ENCODE measurements at places on chromosomes 6 and 20.

DNA sequence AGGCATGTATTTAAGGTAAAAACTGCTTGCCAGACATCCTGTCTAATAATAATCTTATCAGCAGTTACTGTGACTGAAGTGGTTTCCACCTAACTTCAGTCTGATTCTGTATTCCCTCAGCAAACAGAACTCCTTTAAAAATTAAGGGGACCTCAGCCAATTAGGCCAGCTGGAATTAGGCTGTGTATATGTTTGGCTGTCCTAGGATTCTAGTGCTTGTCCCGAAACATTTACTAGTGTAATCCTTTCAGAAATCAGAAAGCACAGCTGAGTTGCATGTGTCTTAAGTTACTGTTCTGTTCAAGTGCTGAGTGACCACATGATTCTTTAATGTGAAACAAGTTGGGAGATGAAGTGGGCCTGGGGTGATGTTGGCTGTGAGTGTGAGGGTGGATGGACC, 120.9 kb upstream of the SUPT3H start:
- no peak for DNase-seq

GRCh38 chr6:100099189-100100074, 105.4 kb upstream of the MCHR2 start:
- no peak for DNase-seq

GRCh38 chr6:138434925-138435324, 30.9 kb downstream of the HEBP2 start:
- no peak for DNase-seq

DNA sequence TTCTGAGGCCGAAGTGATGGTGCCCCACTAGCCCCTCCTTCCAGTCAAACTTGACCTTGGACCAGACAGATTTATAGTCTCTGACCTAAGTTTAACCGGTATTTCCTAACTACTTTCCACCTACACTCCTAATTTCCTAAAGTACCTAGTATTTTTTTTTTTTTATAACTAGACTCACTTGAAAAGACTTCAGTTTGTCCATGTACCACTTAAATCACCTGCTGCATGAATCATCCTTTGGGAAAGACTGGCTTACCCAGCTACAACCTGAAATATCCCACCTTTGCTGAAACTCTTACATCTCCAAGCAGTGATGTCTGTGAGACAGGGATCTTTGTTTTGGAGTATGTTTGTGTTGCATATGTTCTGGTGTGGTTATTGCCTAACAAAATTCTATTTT, 71.1 kb downstream of the ZDHHC14 start:
- DNase-seq, result no peak

GRCh38 chr6:105452924-105453756, 50.3 kb upstream of the PREP start:
- no peak for DNase-seq

DNA sequence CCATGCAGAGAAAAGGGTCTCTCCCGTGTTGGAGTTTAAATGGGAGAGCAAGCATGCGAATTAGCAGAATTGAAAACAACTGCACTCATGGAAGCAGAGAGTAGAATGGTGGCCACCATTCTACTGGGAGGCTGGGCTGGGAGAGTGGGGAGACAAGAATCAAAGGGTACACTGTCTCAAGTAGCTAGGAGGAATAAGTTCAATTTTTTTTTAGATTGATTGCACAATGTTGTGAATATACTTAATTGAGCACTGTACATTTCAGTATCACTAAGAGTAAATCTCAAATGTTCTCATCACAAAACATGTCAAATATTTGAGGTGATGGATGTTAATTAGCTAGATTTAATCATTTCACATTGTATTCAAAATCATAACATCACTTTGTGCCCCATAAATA, 34.6 kb upstream of the FAM50B start:
- DNase-seq, result no peak

- no peak for DNase-seq
Measured at GRCh38 chr20:43690943-43691598, 24.2 kb downstream of the MYBL2 start.

DNA sequence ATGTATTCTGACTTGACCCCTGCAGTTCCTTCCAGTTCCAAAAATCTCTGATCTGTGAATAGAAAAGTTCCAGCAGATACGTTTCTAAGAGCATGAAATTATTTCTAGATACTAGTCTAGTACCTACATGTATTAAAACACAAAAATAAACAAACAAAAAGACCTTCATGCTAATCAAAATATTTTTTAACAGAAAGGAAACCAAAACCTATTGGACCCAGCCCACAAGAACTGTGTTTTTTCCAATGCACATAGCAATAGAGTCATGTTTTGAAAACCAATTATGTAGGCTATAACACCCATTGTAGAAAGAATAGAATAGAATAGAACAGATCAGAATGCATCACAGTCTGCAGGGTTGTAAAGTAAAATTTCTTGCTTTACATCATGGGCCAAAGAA, 158.6 kb upstream of the TNFAIP3 start:
- DNase-seq, result no peak

- no peak for DNase-seq
Measured at GRCh38 chr6:128981716-128982115, 98.8 kb downstream of the LAMA2 start.

DNA sequence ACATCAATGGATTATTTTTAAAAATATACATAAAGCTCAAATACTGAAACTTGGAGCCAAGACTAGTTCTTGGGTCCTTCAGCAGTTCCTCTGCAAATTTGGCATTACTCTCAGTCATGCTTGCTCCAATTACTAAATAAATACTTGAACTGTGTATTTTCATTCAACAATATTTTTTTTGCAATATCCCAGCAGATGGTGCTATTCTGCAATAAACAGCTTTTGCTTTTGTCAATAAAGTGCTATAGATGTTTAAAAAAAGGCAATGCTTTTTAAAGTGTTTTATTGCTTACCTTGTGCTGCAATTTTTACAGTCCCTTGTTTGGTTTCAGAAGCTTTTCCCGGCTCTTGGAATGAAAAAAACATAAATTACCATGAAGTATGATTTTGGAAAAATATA, 243.4 kb downstream of the TRDN start:
- DNase-seq, result no peak

DNA sequence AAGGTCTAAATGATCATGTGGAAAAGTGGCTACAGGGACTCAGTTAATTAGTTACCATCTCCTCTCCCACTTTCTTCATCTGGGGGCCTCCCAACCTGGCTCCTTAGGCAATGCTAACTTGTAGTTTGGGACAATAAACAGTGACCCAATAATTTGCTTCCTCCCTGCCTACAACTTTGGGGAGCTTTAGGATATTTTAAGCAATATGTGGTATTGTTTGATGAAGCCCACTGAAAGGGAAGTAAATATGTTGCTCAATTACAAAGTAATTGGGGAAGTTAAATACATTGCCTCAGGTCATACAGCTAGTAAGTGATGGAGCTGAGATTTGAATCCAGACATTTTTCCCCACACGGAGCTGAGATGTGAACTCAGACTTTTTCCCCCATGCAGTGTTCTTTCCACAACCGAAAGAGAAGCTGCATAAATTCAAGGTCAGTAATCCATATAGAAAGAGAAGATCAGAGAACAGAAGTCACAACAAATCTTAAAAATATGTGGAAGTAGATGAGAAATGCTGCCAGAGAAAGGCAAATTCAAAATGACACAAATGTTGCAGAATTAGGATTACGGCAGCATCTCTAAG, 26.6 kb downstream of the ZHX3 start:
- no peak for DNase-seq

DNA sequence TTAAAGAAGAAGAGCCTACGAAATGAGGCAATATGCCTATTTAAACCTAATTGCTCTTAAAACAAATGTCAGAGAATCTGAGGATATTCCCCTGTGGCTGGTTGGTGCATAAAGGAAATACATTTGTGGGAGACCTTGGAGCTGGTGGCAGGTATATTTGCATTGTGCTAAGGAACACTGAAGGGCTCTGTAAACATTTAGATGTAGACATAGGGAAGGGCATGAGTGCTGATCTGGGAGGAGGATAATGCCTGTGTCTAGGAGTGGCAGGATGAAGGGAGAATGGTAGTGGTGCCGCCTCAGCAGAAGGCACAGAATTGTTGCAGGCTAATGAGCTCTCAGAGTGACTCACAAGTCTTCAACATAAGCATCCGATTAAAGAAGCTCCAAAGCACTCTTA, 85.8 kb downstream of the CD164 start:
- DNase-seq, result no peak

DNA sequence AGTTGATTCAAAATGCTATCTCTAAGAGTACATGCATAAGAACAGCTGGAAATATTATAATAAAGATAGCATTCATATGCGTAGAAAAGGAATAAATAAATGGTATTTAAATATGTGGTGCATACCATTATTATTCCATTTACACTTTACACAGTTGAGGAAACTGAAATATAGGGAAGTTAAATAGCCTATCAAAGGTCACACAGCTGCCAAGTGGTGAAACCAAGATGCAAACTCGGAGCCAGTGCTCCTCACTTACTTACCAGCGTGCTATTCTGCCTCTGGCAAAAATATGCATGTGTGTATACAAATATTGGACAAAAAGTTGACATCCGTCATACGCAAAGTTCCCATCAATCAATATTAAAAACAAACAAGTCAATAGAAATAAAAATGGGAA, 22.3 kb upstream of the ANKEF1 start:
- DNase-seq, result no peak

DNA sequence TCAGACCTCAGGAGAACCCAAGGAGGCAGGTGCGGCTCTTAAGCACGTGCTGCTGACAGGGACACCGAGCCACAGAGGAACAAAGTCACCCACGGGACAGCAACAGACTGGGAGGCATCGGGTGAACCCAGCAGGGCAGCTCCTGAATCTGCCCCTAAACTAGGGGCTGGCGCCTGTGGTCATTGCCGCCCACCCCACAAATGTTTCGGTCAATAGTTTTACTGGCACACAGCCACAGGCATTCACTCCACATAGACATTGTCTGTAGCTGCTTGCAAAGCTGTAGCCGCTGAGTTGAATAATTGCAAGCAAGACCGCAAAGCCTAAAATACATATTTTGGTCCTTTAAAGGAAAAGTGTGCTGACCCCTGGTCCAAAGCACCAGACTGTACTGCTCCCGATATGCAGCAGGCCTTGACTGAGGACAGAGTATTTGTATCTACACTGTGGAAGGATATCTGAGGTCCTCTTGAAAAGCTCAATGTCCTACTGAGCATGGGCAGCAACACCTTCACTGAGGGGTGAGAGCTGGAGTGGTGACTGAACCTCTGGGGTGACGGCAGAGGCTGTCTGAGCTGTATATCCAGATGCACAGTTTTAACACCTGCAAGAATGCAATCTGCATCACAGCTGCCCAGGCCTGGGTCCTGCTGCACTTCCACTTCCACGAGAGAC, 310.3 kb downstream of the THBS2 start:
- DNase-seq, result no peak

GRCh38 chr6:7172649-7173048, 64.9 kb downstream of the RREB1 start:
- no peak for DNase-seq

DNA sequence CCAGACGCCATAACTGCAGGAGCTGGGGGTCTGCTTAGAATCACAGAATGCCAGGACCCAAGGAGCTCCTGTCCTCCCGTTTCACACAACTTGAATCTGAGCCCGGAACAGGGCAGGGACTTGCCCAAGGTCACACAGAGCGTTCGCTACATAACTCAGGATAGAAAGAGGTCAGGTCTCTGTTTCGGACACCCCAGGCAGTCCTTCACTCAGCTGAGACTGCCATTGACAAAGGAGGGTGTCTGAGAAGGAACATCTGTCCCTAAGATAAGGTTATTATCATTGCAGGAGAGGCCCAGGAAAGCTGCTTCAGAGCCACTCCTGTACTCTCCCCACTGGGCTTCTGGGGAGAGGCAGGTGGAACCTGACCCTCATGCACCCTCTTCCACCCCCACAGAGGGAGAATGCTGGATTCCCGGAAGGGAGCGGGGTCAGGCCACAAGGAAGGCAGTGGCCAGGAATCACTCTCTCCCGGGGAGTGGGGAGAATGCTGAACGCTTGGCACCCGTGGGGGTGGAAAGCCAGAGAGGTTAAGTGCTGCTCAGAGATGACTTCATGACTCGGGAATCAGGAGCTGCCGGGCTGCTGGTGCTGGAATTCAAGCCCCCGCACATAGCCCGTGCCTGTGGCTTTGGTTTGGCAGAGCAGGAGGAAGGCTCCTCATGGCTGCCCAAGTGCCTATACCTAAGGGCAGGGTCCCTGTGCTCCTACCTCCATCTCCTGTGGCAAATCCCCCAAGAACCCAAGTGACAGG, 10.7 kb downstream of the SDC4 start:
- DNase-seq, result peak; percentile 8

GRCh38 chr20:1375515-1375914, 17.3 kb downstream of the FKBP1A start:
- no peak for DNase-seq

DNA sequence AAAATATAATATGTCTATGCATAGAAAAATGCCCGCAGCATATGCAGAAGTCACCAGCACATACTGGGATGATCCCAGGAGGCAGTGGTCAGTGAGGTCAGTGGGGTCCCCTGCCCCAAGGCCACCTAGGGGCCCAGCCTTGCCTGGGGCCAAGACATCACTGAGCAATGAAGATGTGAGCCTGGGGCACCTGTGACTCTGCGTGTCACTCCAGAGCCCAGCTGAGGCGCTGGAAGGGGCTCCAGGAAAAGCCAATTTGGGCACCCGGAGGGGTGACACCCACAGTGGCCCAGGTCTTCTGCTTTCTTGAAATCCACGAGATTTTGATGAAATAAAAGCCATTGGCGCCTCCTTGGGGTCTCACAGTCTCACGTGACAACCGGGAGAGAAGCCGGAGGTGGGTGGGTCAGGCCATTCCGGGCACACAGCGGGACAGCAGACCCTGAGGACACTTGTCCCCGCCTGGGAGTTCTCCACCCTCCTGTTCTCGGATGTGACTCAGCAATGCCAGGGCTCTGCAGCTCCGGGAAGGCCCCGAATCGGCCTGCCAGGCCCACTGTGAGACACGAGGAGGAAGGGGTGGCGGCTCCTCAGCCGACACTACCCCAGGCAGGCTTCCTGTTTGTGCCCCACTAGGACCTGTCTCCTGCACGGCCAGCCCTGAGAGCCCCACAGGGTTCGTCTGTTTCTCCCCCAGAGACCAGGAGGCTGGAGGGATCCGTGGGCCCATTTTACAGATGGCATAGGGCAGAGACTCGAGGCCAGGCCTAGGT, 24.4 kb upstream of the SLCO4A1 start:
- DNase-seq, result no peak

Measured in nucleus accumbens (tissue), 56 donors.